ENCODE measurements at places on chromosomes 1 and 21.

DNA sequence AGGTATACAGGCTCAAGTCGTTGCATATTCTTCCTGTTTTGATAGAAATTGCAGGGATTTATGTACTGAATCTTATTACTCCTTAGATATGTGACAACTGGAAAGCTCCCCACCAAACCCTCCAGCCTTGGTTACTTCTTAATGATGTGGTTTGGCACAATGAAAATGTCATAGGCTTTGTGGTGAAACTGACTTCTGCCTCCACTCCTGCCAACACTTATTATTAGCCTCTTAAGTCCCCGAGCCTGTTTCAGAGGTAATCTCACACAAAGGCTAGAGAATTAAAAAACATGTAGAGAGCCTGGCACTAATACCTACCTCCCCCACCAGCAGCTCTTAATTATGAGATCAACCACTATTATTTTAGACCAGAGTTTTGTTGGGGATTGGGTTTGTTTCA lies 4.2 kb downstream of the COX20 start:
- DNase-seq, result no peak

DNA sequence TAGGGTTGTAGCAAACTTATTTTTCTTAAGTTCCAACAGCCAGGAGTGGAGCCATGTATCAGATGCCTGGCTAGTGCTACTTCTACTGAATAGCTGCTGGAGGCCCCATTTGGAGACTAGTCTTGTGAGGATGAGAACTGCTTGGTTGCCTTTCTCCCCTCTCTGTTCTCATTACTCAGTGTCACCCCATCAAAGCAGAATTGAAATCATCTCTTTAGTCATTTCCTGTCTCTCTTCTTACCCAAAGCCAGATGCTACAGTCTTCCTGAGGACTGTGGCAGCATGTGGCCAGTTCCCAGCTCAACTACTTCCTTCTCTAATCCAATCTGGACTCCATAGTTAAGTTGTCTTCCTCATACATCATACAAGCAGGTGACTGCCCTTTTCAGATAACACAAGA lies 197.5 kb downstream of the BRINP2 start:
- no peak for DNase-seq

GRCh38 chr21:15003463-15004135 lies 61.2 kb downstream of the NRIP1 start:
- DNase-seq, result no peak

DNA sequence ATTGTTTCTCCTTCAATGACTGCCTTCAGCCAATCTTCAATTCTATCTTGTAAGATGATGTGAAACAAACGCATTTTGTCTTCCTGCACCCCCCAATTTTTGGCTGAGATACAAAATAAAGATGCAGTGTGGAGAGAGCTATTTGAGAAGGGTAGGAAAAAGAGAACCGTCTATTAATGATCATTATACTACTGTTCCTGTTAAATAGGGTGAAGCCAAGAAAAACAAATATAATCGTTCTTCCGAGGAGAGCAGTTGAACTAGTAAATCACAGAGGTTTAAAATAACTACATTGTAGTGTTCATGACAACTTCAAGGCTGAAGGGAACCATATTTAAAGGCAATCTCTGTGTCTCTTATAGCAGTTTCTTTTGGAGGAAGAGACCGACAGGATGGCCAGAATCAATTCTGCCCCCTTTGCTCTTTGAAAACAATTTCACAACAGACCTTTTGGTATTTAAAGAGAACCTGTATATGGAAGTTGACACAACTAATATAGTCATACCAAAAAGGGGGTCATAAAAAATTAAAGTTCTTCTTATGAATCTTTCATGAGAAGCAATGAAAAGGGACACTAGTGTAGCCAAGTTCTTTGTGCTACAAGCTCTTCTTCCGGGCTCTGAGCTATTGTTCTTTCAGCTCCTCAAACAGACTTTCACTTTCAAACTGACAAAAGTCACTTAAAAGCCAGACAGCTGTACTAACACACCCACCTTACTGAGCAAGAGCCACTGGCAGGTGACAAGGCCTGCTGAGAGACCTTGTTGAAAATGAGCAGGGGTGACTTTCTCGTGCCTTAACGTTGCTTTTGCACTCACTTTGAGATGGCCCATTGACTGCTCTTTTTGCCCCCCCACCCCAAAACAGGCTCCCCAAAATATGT lies 30.9 kb downstream of the PROX1 start:
- no peak for DNase-seq

- no peak for DNase-seq
Observed at GRCh38 chr1:41360074-41360785, 1.0 kb upstream of the FOXO6 start.

- no peak for DNase-seq
Observed at GRCh38 chr1:168004531-168004930, 67.7 kb upstream of the MPC2 start.

- no peak for DNase-seq
Observed at GRCh38 chr1:228350179-228350742, 56.4 kb downstream of the TRIM11 start.

GRCh38 chr1:11130406-11130805 lies 30.7 kb upstream of the EXOSC10 start:
- no peak for DNase-seq

Measured in inflammatory macrophage treated with lipopolysaccharide for 1 hour (primary cell).